Hypothalamus (tissue), 51 donors: ENCODE measurements at places on chromosomes 2 and 18.

DNA sequence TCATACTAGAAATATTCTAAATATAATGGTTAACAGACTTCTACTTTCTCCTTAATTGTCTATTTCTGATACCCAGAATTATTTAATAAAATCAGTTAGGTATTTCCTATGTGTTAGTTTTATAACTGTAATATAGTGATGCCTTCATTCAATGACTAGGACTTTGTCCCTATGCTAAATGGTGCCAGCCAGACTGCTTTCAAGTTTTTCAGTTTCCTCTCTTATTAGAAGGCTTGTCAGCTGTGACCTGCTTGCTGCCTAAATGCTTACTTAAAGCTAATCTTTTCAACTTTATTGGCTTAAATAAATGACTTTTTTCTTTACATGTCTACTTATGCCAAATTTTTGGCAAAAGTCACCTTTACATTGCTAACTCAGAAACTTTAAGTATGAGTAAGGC, 30.7 kb downstream of the BAZ2B start:
- no peak for DNase-seq

- no peak for DNase-seq
Measured at GRCh38 chr2:144705328-144706245, 185.7 kb upstream of the ZEB2 start.

DNA sequence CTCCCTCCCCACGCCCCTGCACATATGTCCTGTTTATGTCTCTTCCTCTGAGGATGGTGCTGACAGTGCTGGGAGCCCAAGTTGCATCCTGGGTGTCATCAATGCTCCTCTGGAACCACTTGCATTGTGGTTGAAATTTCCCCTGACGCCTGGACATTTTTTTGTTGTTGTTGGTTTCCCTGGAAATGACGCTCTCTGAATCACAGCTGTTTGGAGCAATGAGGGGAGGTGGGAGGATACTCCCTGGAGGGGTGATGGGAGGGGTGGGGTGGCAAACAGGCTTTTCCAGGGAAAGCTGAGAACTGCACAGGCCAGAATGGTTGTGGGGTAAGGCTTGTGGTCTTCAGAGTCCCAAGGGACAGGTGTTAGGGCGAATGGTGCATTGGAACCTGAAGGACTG, 29.6 kb downstream of the CELF4 start:
- no peak for DNase-seq

- no peak for DNase-seq
Measured at GRCh38 chr2:223914324-223914723, 30.8 kb downstream of the WDFY1 start.

DNA sequence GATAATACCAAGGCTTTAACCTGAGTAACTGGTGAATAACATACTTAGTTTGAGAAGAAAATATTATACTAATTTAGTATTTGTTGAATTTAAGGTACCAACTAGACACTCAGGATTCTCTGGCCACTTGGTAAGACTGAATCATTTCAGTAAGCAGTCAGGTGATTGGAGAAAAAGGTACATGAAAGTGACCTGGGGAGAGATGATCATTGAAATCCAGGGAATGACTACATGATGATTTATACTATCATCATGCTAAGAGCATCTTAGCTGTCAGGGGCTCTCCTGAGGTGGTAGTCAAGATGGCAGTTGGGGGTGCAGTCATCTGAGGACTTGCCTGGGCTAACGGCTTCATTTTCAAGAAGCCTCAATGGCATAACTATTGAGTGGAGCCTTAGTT, 571.2 kb upstream of the ACVR2A start:
- no peak for DNase-seq

DNA sequence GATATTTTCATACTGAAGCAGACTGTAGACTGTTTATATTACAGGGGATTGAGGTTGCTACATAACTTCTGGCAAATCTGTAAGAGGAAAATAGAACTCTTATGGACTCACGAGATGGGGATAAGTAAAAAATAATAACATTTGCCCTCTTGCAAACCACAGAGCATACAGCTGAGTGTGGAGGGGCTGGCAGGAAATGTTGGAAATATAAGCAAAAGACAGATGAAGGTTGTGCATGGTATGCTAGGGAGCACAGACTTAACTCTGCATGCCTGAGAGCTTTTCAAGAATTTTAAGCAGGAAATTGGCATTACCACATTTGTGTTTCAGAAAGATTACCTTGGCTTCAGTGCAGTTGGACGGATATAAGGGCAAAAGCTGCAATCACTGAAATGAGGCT, 411.1 kb downstream of the RAD51AP2 start:
- no peak for DNase-seq

- DNase-seq = no peak
Measured at GRCh38 chr18:29153091-29153490, 976.2 kb upstream of the CDH2 start.

DNA sequence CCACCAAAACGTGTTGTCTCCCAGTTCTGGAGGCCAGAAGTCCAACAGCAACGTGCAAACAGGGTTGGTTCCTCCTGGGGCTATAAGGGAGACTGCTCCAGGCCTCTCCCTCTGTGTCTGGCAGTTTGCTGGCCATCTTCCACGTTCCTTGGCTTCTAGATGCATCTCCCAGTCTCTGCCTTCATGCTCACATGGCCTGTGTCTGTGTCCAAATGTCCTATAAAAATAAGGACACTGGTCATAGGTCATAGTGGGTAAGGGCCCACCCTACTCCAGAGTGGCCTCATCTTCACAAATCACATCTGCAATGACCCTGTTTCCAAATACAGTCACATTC, 69.4 kb upstream of the TAF1B start:
- no peak for DNase-seq

- DNase-seq = no peak
Measured at GRCh38 chr2:196403471-196403870, 232.1 kb upstream of the STK17B start.

DNA sequence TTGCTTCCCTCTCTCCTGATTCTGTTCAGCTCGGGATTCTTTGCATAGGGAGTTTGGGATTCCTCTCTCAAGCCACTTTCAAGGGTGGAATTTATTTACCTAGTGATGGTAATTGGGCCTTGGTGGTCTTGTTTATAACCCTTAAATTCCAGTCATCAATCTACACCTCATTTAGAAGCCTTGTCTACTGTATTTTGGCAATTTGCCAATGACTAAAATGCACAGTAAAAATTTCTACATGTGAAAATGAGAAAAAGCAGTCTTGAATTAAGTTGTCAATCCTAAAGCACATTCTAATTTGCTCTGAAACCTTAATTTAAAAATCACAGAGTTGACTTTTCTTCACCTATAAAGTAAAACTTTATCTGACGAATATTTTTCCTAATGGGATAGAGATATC, 749.2 kb upstream of the CRIM1 start:
- no peak for DNase-seq

DNA sequence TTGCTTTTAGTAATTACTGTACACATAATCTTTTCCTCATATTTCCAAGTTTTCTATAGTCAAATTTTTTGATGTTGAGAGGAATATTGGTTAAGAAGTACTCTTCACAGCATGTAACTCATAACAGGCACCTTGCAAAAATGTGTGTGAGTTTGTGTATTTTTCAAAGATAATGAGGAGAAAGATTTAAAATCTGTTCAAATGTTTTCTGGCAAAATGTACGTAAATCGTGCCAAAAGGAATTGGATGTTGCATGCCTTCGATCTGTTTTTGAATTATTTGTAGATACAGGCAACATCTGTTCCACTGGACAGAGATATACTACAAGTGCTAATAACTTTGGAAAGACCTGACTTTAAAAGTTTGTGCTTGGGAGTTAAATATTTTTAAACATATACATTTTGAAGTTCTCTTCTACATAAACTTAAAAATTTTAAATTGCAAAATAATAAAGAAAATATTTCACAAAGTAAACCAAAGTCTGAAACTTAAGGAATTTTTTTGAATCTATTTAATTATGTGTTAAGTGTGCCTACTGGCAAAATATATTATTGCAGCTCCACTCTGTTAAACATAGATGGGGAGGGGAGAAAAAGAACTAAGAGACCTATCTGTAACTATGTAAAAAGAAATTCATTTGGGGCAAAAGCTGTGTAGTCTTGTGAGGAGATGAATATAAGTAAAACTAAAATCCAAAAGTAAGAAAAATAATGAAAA, 133.5 kb upstream of the UBE2E3 start:
- no peak for DNase-seq

GRCh38 chr2:196983934-196984333, 57.4 kb upstream of the PGAP1 start:
- no peak for DNase-seq

GRCh38 chr18:2825613-2826175, 21.1 kb upstream of the EMILIN2 start:
- DNase-seq = no peak

DNA sequence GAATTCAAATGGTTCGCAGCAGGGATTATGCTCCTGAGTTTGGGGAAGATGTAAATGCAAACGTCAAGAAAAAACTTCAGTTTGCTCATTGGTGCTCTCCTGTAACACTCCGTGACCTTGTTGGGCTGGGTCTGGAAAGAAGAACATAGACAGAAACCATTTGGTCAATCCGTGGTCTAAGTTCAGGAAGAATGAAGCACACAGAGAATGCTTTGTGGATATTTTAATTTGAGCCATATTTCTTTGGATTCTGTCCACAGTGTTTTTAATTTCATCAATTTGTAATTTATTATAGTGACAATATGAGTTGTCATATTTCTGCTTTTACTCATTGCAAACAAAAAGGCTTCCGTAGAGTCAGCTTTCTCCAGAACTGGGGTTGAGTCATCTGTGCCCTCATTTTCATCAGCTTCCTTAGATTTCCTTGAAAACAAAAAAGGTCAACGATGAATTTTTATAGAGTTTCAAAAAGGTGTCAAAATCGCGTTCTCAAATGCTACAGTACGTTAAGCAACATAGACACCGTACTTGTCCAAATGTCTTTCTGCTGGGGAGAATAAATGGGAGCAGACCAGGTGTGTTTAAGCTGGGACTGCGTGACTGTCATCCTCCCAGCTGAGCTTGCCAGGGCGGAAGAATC, 606.4 kb downstream of the RNF144A start:
- no peak for DNase-seq

DNA sequence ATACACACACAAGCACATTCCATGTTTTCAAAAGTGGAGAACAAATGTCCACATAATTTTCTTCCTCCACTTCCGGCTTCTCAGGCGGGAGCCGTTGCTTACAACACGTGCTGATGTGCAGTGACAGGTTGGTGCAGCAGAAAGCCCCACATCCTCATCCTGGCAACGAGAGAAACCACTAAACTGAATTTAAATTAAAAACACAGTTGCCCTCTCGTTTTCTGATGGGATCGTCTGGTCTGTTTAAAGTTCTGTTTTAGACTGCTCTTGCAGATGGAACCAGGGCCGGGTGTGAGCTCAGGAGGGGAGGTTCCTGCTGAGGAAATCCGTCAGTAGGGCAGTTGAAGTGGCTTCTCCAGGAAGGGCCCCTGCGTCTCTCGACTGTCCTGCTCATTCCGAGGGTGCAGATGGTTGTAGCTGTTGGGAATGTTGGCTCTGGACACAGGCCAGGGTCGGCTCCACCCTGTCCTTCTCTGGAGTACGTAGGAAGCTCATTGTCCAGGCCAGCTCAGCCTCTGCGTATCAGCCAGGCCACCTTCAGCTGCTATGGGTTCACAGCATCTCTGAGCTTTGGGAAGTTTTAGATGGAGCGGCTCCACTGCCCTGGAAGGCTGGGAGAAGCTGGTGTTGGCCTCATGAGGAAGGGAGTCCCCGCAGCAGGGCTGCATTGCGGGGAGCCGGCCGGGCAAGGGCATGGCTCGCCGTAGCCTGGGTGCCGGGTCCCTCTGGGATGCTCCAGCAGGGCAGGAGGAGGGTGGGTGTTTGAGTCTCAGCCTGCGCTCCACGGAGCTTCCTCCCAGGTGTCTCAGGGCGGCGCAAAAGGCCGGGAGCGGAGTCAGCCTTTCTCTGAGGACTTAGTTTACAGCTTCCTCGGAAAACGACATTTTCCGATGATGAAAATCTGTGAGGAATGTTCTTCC, 58.3 kb downstream of the NFATC1 start:
- DNase-seq = no peak

DNA sequence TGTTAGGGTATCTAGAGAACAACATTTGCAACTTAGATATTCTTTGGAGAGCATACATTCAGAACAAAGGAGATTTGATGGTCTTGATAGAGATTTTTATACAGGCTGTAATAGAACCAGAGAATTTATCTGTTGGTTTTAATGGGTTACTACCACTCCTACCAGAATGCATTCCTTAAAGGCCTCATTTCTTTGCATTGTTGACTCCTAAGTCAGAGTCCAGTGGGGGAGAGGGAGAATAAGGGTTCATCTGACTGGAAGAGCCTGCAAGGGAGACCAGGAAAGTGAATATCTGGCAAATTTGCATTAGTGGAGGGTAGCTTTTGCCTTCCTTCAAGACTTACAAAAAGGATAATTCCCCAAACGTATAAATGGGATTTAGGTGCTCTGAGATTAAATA, 29.7 kb downstream of the AGPS start:
- no peak for DNase-seq

GRCh38 chr2:85111819-85112281, 21.3 kb upstream of the TCF7L1 start:
- DNase-seq = no peak

GRCh38 chr2:68766376-68766845, 31.8 kb downstream of the ARHGAP25 start:
- no peak for DNase-seq

GRCh38 chr2:121084130-121084680, 200.8 kb downstream of the TFCP2L1 start:
- DNase-seq = no peak

GRCh38 chr2:205460217-205460616, 222.1 kb upstream of the NRP2 start:
- no peak for DNase-seq

GRCh38 chr2:128603411-128603924, 284.8 kb upstream of the HS6ST1 start:
- DNase-seq = no peak

DNA sequence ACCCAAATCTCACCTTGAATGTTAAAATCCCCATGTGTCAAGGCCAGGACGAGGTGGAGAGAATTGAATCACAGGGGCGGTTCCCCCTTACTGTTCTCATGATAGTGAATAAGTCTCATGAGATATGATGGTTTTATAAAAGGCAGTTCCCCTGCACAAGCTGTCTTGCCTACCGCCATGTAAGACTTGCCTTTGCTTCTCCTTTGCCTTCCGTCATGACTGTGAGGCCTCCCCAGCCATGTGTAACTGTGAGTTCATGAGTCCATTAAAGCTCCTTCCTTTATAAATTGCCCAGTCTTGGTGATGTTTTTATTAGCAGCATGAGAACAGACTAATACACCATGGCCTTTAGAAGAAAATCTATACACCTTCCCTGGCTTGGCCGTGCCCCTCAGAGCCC, 7.4 kb upstream of the MBP start:
- no peak for DNase-seq

- no peak for DNase-seq
Measured at GRCh38 chr18:12371590-12371989, 5.4 kb downstream of the AFG3L2 start.

- DNase-seq = no peak
Measured at GRCh38 chr2:13193075-13193474, 476.3 kb downstream of the TRIB2 start.

DNA sequence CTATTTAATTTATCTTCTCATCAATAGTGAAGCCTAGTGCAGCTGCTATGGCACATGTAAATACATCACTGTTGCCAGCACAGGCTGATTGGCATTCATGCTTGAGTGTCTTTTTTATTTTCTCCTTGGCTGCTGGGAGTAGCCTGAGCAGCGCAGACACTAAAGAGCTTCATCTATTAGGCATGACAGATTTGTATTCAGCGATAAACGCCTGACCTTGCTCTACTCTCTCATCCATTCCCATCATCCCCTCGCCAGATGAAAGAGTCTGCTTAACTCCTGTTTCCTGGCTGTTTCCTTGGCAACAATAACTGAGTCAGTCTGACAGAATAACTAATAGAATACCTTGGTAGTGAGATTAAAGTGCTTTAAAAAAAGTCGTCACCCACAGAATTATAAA, 753.6 kb downstream of the DCC start:
- DNase-seq = no peak

- DNase-seq = no peak
Measured at GRCh38 chr2:120617055-120617454, 118.6 kb upstream of the GLI2 start.
